ENCODE measurements at places on chromosomes 5 and 9.

DNA sequence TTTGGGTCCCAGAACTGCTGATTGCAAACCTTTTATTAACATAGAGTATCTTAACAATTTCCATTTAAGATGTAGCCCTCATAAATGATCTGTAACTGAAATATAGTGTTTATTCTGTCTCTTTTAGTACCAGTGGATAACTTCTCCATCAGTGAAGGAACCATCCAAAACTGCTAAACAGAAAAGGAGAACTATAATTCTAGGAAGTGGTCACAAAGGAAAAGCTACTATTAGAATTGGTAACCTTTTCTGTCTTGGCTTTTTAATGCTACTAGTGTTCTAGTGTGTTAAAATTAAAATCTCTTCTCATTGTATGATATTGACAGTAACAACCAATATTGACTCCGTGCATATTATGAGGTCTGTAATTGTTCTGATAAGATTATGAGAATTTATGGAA lies 12.8 kb downstream of the CEP78 start:
- no peak for DNase-seq

- no peak for DNase-seq
Observed at GRCh38 chr5:37841203-37841602, 1.4 kb upstream of the GDNF start.

DNA sequence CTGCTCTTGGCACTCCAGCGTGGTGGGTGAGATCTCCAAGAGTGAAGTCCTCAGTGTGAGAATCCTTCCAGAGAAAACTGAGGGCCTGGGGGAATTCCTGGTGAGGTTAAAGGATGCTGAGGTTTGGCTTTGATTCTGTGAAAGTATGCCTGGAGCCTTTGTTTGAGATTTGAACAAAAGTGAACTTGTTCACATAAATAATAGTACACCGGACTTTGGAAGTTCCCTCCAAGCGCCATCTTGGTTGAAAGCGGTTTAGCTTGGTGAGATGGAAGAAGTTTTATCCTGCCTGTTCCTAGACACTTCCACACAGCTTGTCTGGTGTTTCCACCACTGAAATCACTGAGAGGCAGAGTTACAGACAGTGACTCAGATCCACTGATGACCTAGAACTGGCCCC lies 286.4 kb downstream of the NTRK2 start:
- DNase-seq = no peak

GRCh38 chr9:126205845-126206498 lies 120.7 kb upstream of the MVB12B start:
- no peak for DNase-seq

DNA sequence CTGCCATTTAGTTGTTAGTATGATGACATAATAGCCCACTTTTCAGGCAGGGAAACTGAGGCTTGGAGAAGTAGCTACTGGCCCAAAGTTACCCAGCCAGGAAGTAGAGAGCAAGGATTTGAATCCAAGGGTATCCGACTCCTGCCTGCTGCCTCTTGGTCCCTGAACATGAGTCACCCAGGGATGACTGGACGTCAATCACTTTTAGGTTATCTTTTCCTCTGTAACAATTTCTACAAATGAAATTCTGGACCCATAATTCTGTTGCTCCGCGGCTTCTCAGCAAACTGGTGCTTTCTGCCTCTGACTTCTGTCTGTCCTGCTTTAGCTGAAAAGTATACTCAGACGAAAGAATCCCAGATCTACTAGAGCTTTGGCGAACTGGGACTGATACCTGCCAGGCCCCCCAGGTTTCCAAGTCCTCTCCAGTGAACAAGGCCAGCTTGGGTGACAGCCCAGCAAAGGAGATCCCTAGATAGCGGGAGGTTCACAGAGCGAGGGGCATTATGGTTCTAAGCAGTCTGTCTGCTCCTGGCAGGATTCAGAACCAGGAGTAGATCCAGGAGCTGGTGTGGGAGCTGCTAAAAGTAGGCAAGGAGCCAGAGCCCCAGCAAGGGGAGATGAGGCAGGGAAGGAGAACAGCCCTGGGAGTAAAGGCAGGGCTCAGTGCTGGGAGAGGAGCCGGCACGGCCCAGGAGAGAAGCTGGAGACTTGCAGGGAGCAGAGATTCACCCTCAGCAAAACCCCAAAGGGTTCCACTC lies 20.6 kb downstream of the OLFML2A start:
- no peak for DNase-seq

DNA sequence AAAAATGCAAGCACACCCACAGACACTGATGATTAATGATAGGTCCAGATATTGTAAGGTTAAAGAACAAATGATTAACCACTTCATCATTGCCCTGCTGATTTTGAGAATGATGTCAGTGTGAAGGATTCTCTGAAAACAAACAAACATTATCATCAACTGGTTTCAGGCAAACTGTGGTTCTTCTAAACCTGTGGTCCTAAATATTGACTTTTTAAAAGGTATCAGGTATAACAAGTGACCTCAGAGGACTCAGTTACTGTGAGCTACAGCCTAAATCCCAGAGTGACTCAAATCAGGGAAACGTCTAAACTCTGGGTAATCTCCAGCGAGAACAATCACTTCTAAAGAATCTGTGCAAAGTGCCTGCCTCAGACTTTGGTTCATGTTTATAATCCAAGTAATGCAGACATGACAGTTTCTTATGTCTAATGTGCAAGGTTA lies 172.3 kb upstream of the CDH6 start:
- DNase-seq = no peak

DNA sequence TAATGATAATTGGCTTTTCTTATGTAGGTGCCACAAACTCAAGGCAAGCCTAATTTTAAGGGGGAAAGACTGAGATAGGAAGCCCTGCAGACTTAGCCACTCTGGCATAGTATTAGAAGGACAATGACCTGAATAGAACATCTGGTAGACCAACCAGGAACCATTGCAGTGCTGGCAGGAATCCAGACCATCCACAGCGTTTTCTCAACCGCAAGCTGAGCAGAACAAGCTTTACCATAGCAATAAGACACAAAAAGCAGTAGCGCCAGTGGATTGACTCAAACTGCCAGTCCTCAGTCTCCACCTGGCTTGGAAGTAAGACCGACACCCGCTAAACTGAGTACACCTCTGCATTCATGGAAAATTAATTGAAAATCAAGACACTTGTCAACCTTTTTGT lies 141.3 kb upstream of the LPAR1 start:
- no peak for DNase-seq

DNA sequence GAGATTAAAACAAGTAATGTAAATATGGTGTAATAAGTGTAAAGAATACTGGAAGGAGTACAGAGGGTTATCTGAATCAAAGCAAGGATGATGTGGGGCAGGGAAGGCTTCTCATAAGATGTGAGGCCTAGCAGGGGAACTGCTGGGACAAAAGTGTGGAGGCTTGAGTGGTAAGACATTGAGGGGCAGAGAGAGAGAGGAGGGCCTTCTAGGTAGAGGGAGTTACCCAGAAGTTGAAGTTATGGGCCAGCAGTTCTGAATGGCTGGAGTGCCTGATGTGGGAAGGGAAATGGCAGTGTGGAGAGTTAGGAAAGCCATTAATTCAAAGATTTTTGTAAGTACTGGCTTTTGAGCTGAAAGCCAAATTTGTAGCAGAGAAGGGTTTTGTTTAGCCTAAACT lies 36.8 kb downstream of the CPEB4 start:
- DNase-seq = no peak

DNA sequence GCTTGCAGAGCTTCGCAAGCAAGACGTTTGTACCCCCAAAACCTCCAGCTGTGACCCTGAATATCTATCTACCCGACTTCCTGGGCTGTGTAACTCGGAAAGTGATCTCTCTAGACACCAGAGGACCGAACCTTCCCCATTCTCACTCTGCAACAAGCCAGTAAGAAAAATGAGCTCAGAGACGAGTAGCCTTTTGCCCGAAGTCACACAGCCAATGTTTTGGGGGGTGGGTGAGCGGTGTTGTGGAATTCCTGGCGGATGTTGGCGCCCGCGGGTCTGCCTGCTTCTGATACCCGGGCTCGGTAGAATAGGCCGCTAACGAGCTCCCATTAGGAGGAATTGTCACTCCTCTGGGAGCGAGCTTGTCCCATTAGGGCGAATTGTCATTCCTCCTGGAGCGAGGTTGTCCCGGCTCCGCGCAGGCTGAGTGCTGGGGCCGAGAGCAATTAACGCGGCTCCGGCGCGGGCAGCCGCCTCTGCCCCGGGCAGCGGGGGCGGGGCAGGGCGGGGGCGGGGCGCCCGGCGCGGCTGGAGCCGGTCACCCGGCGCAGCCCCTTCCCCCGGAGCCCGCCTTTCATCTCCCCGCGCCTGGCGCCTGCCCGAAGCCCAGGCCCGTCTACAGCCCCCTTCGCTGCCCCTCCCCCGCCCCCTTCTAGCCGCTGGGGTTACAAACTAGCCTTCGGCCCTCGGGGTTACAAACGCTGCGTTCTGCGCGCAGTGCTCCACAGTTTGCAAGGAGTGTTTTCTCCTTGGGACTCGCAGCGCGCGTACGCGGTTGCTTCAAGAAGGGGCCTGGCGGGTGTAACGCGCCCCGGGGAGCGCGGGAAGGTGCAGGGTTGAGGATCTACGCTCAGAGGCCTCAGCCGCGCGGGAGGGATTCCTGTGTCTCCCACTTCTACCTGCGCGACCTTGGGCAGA lies 3.5 kb upstream of the MSX2 start:
- no peak for DNase-seq

GRCh38 chr9:125233678-125234077 lies 7.5 kb downstream of the HSPA5 start:
- no peak for DNase-seq

- DNase-seq = no peak
Observed at GRCh38 chr5:108386345-108387061, 4.6 kb upstream of the FBXL17 start.

DNA sequence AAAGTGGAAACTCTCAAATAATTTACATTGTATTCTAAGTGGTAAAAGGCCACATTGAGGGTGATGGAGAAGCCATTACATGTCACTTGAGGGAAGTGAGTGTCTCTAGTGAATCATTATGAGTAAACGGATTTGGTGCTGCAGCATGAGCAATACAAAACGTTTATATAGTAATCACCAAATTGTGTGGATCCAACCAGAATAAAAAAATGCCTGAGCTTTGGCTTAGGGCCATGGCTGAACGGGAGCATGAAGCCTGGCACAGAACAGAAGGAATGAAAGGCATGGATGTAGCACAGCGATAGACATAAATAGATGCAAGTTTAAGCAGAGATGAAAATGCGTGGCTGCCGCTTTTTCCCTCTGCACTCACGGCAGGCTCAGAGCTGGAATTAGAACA lies 58.3 kb downstream of the PTTG1 start:
- no peak for DNase-seq

DNA sequence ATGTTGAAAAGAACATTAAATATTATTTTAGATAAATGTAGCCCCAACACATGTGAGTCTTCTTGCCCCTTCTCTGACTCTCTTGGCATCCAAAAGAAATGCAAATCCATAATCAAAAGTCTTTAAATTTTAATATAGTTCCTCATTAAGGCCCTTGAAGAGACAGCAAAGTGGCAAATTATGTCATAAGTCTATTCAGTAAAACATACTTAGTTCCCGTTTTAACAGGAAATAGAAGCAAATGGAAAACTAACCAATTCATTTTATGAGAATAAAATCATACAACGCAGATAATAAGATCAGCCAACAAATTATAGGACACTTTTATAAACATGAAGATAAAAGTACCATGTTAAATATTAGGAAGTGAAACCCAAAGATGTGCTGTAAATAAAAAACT lies 20.1 kb upstream of the IFNB1 start:
- DNase-seq = no peak

- no peak for DNase-seq
Observed at GRCh38 chr9:93299418-93300174, 115.7 kb downstream of the WNK2 start.

DNA sequence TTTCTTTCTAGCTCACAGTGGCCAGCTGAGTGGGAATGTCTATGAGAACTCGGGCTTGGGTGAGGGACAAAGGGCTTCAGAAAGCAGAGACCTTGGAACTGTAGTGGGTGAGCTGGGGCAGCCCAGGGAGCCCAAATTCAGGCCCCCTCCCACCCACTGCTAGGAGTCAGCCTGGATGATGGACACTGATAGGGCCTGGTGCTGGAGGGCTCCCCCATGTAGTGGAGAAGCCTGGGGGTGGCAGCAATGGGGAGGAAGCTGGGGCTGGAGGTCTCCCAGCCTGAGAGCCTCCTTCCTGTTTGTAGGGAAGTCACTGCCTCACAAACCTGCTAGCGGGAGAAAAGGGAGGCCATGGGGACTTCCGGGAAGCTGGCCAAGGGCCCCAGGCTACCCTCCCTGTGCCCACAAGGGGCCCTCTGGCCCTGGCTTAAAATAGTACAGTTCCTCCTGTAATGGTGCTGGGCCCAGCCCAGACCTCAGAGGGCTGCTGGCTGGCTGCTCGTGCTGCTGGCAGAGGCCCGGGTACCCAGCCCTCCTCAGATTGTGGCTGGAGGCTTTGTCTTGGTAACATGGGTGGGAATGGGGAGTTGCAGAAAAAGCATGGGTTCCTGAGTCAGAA lies 6.3 kb upstream of the NR5A1 start:
- DNase-seq = no peak

DNA sequence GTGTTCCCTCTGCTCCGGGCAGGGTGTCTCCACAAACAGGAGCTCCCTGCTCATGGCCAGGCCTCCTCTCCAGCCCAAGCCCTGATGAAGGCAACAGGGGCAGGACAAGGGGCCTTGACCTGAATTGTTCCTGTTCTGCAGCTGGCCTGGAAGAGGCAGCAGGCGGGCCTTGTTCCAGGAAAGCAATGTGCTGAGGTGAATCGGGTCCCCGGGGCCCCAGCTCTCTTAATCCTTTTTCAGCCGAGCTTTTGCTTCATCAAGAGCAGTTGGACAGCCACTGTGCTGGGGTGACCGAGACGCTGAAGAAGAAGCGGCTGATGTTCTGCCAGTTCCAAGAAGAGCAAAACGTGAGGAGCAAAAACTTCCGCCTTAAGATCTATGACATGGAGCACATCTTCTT lies 41.4 kb downstream of the CCDC180 start:
- DNase-seq = no peak

GRCh38 chr5:18380729-18381362 lies 746.6 kb downstream of the TAF11L14 start:
- DNase-seq = no peak

GRCh38 chr5:105392122-105392709 lies 1829.6 kb upstream of the NUDT12 start:
- DNase-seq = no peak

GRCh38 chr9:129379181-129379836 lies 201.2 kb upstream of the IER5L start:
- DNase-seq = no peak

DNA sequence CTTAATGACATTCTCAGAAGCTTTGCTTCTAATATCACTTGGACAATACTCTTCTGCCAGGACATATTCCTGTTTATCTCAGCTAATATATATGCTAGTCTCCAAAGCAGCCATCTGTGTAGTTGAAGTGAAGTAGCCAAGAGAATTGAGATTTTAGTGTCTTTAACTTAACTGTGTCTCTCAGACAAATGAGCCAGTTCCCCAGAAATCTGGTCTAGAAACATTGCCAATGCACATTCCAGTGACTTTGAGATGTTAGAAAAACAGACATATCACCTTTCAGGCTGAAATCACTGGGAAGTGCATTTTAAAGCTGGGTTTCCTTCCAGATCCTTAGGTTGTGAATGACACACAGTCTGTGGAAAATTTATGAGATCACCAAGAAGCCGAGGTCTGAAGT lies 114.6 kb downstream of the MTX3 start:
- DNase-seq = no peak

GRCh38 chr5:23648656-23649055 lies 141.2 kb downstream of the PRDM9 start:
- no peak for DNase-seq

All from activated T-helper 1 cell treated with Interleukin-2 at 50 U/mL for 16 hours (primary cell).